Activated T-helper 1 cell treated with anti-CD3 and anti-CD28 coated beads, Interleukin-12 subunit alpha, Interleukin-12 subunit beta, Interleukin-2, Interleukin-4 antibody, amounts not matched to agents 30 ng/mL and 10 ng/mL and 1 ng/mL, durations not matched to agents 14 hours and 24 hours and 36 hours (primary cell): ENCODE measurements at places on chromosomes 6 and 20. TPM values are rescaled to one million over a fixed set of nuclear protein-coding genes. Genes with fewer than 3 reads are reported as not detected.

Gene OLIG3
- not detected in 2 replicates for total RNA-seq

Gene TPMT
- 1.2 and 1.3 TPM in 2 replicates for total RNA-seq

Gene KIF16B
- total RNA-seq = 7.2 and 8.1 TPM in 2 replicates

Gene MYMX
- total RNA-seq = not detected in 2 replicates

Gene IL17F
- 0.27 TPM in 1 of 2 replicates, not detected in the other for total RNA-seq

DNA sequence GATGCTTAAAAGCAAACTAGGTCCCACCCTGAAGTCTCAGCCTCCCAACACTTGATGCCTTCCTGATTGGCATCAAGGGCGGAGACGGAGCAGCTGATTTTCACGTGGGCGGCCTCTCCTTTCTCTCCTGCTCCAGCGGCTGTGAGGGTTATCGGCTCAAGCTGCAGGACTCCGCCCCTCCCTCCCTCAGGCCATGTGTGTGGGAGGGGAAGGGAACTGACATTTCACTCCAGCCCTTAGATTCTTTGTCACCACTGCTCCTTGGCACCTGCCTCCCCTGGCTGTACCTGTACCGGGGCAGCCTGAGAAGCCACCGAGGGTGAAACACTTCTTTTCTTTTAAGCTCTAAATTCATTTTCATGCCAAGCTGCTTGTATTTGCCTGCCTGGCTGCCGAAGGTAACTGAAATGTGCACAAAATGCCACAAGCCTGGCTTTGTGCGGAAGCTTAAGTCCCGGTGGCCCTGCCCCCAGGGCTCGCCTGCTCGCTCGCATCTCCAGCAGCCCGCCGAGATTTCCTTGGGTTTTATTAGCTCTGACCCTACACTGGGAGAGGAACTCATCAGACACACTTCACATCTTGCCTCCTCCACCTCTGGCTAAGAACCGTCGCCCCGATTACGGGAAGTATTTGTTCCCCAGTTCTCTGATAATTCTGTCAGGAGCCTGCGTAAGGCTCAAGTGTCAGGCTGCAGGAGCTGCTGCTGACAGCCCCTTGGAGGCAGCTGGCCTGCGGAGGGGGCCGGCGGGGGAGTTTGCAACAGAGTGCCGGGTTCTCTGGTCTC is 9.6 kb upstream of the CPNE5 start:
- no peak for DNase-seq

- no peak for DNase-seq
These were observed 3.6 kb downstream of the GZF1 start for GRCh38 chr20:23365390-23366165.

DNA sequence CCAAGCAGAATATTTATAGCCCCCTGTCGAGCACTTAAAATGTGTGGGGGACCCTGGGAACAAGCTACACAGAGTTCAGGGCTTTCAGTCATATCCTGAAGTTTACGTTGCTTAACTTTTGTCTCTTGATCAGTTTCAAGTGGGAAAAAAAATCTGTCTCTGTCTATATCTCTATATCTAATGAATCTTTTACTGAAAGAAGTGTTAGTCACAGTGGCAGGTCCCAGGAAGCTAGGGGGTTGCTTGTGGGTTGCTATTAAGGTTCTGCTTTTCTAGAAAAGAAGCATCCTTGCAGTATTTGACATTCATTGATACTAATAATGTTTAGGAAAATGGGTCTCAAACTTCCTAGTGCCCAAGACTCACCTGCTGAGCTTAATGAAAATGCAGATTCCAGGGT is 76.7 kb upstream of the CLDN20 start:
- no peak for DNase-seq

- no peak for DNase-seq
These were observed 18.4 kb downstream of the ECT2L start for GRCh38 chr6:138814179-138814834.

DNA sequence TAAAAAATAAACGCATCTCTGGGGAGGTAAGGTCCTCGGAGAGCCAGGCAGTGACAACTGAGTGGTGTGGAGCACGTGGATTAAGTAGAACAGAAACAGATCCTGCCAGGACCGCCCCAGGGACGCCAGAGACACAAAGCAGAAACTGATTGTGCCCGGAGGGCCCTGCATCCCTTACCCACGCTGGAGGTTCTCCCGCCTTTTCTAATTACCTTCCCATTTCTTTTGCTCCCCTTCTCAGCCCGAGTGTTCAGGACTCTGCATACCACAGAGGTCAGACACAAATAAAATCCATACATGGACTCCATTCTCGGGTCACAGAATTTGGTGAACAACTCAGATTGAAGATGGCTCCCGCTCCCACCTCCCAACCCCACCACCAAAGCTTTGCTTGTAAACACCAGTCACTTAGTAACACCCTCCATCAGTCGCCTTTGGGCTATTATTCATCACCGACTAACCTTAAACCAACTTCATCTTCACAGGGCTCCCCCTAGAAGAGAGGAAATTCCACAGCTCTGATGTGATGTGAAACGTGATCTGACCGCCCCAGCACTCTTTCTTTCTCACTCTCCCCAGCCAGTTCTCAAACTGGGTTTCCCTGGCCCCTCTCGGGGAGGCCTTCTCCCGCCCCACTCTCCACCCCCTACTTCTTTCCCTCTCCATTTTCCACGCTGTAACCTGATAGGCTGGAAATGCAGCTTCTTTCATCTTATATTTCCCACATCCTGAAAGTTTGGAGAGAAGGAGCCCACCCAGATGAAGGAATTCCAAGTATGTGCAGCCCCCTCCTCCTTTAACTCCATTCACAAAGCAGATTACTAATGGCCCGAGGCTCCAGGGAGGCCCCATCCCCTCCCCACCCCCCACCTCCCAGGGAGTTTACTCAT is 32.5 kb upstream of the PIM1 start:
- DNase-seq = peak; percentile 6

GRCh38 chr6:22668307-22668706 is 98.9 kb downstream of the HDGFL1 start:
- no peak for DNase-seq

- DNase-seq = no peak
These were observed 115.1 kb upstream of the TNFAIP3 start for GRCh38 chr6:137751768-137752560.

GRCh38 chr6:134216301-134217010 is 101.5 kb downstream of the SGK1 start:
- no peak for DNase-seq

- DNase-seq = no peak
These were observed 22.8 kb downstream of the NPEPL1 start for GRCh38 chr20:58715391-58715800.

GRCh38 chr20:48783533-48784272 is 44.1 kb downstream of the PREX1 start:
- peak; percentile 45 for DNase-seq

DNA sequence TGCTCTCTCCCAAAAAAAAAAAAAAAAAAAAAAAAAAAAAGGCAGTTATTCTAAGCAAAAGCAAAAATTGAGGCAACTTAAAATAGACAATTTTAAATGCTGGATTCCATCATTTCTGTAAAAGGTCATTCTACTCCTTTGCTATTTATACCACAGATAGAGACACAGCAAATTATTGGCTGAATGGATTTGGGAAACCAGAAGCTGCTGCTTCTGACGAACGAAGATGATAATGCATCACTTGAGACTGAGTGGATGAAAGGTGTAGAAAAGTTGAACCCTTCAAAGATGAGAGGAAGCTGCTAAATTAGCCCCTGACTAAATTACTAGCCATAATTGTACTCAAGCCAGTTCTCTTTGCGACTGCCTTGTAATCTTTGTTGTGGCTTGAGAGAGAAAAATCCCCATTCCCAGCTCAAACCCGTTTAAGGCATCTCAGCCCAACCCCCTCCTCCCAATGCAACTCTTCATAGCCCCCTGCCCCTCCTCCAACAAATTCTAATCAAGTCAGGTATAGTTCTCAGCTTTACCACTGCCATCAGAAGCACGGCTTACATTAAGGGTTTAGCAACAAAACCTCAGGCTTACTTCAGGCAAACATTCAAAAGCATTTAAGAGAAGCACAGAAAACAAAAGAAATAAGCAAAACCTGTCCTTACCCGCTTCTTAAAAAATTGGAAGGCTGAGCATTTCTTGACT is 1.0 kb downstream of the SGK1 start:
- no peak for DNase-seq
